ENCODE measurements at places on chromosomes 12 and 14. TPM values are rescaled to one million over a fixed set of nuclear protein-coding genes. Genes with fewer than 3 reads are reported as not detected.

The CLEC1B gene
- not detected for polyA plus RNA-seq

The ADAM20 gene
- not detected for polyA plus RNA-seq

The MED13L gene
- polyA plus RNA-seq = 10.7 TPM

The SIX6 gene
- not detected for polyA plus RNA-seq

The CLEC2A gene
- polyA plus RNA-seq = not detected

The SAMD15 gene
- polyA plus RNA-seq = 0.08 TPM

The DAO gene
- polyA plus RNA-seq = not detected

The BEGAIN gene
- polyA plus RNA-seq = 0.91 TPM

The P2RX2 gene
- not detected for polyA plus RNA-seq

Data from IgD-negative memory B cell (primary cell).